Stimulated activated CD4-positive, alpha-beta T cell treated with anti-CD3 and anti-CD28 coated beads, TNF-alpha, amount 100 ng/mL, for 24 hours (primary cell): ENCODE measurements at places on chromosomes 5 and 9.

GRCh38 chr5:932628-933250, 40.1 kb downstream of the TRIP13 start:
- DNase-seq, result no peak

DNA sequence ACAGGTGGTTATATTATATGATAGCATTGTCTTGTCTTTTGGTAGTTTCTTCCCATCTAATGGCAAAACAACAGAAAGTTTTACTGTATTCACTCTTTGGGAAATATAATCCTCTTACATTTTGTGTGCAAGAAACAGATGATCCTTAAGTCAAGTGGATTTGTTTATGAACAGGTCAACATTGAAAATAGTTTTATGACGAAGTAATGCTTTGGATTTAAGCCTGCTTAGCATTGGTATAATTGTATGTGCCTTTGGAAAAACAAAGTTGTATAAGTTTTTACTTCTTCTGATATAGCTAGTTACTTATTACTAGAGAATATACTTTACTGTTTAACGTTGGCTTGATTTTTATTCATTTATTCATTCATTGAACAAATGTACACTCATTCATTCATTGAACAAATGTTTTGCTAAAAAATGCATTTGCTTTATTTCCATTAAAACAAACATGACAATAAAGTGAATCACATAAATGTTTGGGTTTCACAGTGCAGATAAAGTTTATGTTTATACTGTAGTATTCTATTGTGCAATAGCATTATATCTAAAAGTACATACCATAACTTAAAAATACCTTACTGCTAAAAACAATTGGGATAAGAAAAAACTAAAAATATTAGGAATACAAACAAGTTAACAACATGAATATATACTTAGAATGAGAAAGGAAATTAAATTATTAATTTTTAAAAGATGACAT, 12.3 kb downstream of the SGCD start:
- DNase-seq, result no peak

DNA sequence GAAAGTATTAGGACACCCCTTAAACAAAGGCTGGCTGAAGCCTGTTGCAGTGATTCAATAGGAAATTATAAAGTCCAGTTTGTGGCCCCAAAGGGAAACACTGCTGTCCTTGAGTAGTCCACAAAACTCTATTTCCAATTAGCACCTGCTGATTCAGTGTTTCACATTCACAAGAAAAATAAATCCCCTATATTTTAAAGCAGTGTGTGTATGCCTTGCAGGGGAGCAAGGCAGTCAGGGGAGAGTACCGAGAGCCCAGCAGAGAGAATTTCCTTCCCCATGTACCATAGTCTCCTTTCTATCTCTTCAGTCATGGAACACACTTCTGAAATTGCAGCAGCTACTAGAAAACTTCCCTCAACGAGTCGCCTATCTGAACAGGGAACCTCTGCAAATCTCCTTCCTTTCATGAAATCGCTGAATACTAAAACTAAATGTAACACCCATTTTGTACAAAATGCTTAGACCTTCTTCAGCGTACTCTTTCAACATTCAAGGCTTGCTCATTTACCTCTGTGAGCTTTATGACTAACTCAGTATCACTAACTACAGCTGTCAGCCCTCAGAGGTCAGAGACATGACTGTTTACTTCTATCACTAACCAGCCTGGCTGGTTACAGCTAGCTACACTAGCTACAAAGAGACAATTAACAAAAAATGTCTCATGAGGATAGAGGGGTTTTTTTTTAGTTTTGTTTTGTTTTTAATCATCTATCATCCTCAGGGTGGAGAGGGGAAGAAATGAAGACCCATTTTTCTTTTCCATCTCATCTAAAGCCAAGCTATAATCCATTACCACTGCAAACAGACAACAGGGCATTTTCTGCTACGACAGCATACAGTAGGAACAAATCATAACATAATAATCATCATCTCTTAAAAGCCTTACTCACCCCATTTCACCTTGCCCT, 188.7 kb downstream of the EBF1 start:
- no peak for DNase-seq

GRCh38 chr9:99868845-99869244, 37.6 kb upstream of the STX17 start:
- no peak for DNase-seq

DNA sequence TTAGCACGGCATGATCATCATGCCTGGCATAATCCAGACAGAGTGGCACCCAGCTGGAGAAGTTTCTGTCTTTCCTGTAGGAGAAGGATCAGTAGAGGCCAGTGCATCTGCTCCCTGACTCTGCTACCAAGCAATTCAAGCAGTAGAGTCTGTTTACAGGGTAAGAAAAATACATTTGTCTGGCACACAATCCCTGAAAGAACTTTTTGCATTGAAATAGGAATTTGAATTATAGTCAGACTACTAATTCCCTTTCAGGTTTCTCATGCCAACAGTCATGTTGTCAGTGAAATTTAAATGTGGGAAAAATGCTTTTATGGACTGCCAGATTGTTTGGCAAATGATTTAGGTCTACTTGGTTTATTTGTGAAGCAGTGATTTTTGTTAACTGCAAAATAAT, 125.6 kb downstream of the RAB3C start:
- no peak for DNase-seq

DNA sequence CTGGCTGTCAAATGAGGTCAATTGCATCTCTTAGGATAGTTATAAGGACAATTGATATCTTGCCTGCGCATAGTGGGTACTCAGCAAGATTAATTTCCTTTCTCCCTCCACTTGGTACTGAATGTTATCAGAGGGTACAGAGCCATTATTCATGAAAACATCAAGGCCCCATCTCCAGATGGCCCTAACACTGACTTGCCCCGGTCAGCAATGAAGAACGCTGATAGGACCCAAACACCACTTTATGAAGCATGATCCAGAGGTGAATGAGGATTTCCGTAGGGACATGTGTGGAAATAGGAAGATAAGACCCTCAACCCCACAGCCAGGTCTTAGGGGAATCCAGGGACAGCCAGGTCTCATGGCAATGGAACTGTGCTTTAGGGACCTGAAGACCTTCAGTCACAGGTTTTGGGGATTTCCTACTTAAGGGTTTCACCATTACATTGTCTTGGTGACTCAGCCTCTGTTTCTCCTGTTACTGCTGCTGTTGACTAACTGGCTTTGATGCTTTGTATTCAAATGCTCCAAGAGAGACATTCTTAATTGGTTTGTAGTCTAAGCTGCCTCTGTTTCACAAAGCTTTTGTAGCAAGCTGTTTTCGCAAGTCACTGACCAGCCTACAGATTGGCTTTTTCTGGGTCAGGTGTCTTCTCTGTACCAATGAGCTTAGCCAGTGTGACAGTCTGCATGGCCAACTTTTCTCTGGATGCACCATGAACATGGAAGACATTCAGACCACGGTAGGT, 35.3 kb upstream of the IQGAP2 start:
- no peak for DNase-seq

DNA sequence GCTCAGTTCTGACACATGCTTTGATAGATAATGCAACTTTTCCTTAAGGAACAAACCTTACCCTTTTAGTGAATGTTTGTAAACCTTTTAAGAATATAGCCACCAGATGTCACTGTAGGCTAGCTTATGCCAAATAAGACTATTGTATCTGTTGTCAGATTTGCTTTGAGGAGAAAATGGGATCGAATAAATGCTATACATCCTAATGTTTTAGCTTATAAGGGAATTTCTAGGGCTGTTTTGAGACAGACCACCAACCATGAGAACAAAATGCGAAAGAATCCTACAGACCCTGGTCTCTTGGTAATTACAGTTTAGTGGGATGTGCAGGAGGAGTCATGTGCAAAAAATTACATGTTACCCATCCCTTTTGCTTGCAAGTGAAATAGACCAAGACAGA, 127.6 kb upstream of the NMUR2 start:
- no peak for DNase-seq

DNA sequence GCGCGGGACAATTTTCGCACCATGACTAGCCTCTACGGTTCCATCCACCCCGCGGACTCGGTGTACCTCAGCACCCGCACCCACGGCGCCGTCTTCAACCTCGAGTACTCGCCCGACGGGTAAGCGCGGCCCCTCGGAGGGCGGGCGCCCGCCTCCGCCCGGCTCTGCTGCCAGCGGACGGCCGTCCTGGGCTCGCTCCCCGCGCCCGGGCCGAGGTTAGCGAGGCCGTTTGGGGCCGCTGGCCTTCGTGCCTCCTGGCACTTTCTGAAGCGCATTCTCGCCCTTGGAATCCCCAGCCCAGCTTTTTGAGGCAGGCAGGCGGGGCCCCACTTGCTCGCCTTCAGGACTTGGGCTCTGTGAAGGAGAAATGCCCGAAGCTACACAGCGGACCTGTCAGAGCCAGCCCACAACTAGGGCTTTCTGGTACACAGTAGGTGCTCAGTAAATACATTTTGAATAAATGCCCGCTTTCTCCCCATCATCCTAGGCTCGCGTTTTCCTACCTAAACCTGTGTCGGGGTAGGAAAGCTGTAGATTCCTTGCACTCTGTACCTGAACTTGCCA, 772 bp downstream of the DCAF10 start:
- peak; percentile 34 for DNase-seq

DNA sequence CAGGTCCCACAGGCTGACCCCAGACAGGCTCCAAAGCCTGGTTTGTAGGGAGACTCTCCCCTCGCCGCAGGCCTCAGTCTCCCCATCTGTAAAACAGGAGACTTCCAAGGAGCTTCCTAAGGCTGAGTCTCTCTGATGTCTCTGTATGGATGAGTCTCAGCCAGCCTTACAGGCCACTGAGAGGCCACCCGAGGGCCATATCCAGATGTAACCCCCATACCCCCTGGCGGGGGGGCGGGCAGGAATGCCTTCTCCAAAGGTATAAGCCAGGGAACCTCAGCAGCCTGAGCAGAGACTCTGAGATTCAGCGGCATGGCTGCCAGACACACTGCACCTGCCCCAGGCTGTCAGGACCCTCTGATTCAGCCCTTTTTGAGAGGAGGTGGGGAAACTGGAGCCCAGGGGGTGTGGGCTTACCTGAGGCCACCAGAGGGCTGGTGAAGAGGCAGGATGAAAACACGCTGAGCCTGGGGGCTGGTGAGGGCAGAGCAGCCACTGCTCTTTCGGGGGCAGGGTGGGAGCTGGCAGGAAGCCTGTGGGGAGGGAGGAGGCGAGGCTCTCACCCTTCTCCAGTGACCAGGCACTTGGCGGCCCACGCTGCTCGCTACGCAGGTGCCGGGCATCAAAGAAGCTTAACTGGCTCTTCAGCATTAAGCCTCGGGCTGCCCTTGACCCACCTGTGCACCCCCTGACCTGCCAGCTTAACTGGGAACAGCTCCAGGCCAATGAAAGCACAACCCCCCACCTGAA, 5.5 kb upstream of the SUSD3 start:
- no peak for DNase-seq

DNA sequence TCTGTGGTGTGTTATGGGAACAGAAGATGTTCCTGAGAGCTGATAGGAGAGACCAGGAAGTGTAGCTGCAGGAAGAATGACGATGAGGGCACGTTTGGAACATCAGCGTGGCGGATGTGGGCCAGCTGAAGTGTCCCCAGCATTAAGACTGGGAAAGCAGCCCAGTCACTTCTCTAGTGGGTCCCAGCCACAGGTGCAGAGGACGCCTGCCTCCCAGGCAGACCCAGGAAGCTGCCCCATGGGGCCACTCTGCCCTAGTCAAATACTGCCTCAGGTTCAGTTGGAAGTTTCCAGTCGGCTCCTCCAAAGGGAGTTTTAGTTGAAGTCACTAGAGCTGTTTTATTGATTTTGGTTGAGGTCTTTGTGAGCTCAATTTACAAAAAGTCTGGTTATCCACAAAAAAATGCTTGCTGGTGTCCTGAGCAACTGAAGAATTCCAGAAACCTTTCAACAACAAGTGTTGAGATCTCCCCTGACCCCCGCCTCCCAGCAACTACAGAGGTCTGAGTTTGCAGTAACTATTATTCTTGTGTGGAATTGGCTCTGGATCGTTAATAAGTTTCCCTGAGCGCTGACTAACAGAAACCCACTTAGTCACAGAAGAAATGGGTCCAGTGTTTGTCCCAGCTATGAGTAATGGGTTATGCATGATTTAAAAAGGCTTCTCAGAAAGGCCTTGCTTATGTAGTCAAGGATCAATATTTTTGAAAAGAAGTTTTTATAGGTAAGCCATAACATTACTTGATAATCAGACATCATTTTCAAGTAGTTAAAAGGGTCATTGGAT, 294.1 kb downstream of the FANCC start:
- no peak for DNase-seq

DNA sequence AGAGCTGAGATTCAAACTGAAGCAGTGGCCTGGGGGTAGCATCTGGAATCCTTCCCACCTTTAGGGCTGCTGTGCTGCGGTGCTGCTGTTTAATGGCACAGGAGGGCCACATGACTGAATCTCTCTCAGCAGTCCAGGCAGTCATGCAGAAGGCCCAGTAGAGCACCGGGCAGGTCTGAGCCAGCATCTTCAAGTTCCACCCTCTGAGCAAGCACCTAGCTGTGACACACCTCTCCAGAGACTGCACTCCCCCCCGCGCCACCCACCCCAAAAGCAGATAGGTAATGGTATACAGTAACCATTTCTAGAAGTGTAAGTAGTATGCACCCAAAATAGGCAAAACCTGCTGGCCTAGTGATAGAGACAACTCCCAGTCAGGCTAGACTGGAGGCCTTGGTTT, 8.2 kb downstream of the IL4 start:
- DNase-seq, result no peak

DNA sequence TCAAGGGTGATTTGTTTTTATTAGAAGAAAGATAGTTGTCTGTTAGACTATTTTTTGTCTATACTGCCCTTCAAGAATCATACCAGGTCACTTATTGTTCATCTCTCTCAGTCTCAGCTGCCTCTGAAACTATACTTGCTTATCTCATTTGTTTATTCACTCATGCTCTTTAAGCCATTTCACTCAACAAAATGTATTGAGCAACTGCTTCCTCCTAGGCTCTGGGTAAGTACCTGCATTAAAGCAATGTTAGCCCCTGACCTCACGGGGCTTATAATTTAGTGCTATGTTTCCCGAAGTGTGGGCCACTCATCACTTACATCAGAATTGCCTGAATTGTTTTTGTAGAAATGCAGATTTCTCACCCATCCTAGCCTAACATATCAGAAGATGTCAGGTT, 100.9 kb downstream of the DPYSL3 start:
- DNase-seq, result no peak

DNA sequence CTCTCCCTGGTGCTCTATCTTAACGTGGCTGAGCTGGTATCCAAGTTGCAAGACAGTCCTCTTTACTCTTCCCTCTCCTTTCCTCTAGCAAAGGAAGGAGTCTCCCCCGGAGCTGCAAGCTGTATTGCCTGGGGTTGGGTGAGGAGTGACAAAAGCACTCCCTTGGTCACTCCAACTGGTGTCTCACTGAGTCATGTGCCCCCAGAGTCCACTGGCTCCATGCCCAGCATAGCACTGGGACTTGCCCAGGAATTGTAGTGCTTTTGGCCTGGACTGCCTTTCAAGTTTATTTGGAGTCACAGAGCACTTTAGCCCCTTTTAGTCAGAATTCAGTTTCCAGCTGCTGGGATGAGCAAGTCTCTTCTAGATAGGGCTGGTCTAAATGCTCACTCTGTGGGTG, 82.6 kb upstream of the FST start:
- DNase-seq, result no peak
